ENCODE measurements at places on chromosomes 1 and 21.

GRCh38 chr21:29726044-29726443, 213.8 kb downstream of the GRIK1 start:
- no peak for DNase-seq

GRCh38 chr1:237857455-237857854, 33.3 kb downstream of the ZP4 start:
- no peak for DNase-seq

- DNase-seq, result no peak
Observed at GRCh38 chr1:177935638-177936415, 34.0 kb downstream of the SEC16B start.

DNA sequence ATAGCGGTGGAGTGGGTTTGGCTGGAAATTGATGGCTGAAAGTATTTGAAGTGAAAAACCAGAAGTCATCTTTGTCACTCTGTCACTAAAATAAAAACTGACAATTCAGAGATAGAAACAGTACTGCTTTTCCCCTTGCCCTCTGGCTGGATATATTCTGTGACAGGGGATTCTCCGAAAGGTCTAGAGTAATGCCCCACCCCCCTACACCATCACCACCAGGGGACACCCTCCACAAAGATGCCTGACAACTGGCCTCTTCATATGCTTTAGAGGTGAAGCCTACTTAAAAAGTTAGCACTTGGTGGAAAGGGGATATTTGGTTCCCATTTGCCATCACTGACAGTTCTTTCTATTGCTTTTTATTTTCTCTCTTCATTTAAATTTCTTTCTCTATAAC, 73.5 kb downstream of the SGIP1 start:
- no peak for DNase-seq

GRCh38 chr1:3516481-3516869, 62.0 kb downstream of the ARHGEF16 start:
- DNase-seq, result no peak

- DNase-seq, result no peak
Observed at GRCh38 chr21:27769763-27770162, 802.9 kb upstream of the ADAMTS5 start.

DNA sequence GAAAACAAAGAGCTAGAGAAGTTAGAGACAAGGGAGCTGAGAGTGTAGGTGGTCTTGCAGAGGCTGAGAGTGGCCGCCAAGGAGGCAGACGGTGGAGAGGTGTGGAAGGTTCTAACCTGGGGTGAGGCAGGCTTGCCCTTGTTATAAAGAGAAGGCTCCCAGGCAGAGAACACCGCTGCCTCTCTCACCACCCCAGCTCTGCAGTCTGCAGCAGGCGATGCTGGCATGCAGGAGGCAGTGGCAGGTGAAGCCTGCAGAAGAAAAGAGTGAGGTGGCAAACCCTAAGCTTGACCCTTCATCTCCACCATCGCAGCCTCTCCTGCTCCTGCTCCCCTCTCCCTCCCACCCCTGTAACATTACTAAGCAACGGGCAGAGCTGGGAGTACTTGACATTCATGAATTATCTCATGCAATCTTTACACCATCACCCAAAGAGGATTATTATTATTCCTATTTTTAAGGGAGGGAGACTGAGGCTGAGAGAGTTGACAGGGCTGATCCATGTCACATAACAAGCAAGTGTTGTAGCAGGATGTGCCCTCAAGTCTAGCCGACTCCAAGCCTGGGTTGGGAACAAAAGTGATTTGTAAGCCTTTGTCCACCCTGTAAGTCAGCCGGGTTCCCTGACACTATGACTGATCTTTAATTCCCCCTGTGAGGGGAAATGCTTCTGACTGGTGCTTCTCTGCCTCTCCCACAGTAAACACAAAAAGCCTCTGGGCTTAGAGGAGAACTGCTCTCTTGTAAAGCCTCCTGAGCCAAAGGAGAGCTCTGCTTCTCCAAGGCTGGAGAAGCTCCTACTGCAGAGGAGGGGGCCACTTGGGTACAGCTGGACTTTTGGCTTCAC, 36.1 kb downstream of the KANK4 start:
- DNase-seq, result no peak

GRCh38 chr1:98289311-98289710, 368.5 kb upstream of the DPYD start:
- DNase-seq, result no peak

GRCh38 chr1:241077386-241078147, 279.4 kb downstream of the RGS7 start:
- no peak for DNase-seq

DNA sequence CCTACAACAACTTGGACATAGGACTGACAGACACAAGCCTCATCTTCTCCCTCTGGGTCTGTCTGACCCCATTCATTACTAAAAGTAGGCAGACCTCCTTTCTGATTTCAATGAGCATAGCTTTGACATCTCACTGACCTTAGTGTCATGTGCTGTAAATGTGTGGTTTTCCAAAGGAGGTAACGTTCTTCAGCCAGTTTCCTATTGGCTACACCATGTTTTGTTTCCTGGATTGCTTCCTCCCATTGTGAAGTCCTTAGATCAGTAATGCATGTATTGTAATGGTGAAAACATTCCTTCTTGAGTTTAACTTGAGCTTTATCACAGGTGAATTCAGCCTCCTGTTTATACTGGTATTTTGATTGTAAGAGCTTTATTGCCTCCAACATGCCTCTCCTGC, 20.6 kb downstream of the STXBP3 start:
- no peak for DNase-seq

GRCh38 chr1:241270016-241270415, 87.0 kb downstream of the RGS7 start:
- DNase-seq, result no peak

GRCh38 chr1:92599184-92599583, 112.5 kb upstream of the GFI1 start:
- no peak for DNase-seq

GRCh38 chr1:225430301-225430700, 2.5 kb upstream of the LBR start:
- no peak for DNase-seq

DNA sequence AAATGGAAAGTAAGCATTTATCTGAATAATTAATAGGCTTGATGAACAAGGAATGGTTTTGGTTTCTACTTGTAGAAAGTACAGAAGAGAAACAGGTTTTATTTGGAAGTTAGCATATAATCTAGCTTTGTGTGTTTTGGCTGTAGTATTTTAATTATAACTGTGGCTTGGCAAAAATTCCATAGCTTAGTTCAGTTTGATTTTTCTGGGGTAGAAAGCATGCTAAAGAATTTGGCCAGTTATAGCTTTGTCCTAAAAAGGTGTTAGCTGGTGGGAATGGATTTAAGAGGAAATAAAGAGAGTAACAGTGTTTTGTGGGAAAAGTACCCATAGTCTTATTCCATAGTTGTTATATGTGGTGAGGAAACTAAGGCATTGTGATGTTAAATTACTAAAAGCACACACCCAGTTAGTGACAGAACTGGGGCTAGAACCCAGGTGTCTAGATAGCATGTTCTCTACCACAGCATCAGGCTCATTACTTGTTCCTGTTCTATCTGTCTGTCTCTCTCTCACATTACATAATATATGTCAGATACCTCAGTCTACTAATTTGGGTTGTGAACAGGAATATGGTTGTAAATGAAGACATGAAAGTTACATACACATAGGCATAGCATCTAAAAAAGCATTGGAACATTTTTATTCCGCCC, 55.0 kb downstream of the MPZL1 start:
- no peak for DNase-seq

DNA sequence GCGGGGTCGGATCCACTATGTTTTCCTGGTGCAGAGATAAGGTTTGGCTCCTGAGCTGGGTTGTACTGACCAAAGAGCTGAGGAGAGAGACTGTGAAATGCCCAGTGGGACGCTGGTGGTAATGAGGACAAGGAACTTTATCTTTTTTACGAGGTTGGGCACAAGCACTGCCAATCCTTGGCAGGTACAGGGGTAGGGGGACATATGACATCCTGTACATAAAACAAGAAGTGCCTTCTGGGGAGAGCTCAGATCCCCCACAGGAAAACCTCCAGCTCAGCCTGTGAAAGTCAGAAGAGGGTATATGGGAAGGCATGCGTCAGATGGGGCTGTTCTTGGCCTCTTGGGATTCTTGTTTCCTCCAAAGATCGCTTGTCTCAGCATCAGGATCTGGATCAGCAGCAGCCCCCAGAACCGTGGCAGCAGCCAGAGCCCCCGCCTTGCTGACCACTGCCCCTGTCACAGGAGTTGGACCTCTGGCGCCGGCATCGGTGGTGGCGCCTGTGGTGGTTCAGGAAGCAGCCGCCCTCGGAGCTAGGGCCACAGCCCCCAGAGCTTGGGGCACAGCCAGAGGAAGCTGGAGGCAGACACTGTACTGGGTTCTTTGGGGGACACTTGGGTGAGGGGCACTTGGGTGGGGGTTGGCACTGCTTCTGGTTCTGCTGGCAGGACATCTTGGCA, 905 bp downstream of the LCE3E start:
- no peak for DNase-seq

DNA sequence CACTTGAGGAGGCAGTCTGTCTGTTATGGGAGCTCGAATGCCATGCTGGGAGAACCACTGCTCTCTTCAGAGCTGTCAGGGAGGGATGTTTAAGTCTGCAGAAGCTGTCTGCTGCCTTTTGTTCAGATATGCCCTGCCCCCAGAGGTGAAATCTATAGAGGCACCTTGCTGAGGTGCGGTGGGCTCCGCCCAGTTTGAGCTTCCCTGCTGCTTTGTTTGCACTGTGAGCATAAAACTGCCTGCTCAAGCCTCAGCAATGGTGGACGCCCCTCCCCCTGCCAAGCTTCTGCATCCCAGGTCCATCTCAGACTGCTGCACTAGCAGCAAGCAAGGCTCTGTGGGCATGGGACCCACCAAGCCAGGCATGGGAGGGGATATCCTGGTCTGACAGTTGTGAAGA, 247.5 kb downstream of the LMX1A start:
- no peak for DNase-seq

GRCh38 chr1:243970077-243970476, 81.0 kb upstream of the ZBTB18 start:
- DNase-seq, result no peak

GRCh38 chr1:90074137-90074536, 79.2 kb downstream of the ZNF326 start:
- no peak for DNase-seq

- DNase-seq, result no peak
Observed at GRCh38 chr1:177471244-177471643, 300.5 kb downstream of the BRINP2 start.

DNA sequence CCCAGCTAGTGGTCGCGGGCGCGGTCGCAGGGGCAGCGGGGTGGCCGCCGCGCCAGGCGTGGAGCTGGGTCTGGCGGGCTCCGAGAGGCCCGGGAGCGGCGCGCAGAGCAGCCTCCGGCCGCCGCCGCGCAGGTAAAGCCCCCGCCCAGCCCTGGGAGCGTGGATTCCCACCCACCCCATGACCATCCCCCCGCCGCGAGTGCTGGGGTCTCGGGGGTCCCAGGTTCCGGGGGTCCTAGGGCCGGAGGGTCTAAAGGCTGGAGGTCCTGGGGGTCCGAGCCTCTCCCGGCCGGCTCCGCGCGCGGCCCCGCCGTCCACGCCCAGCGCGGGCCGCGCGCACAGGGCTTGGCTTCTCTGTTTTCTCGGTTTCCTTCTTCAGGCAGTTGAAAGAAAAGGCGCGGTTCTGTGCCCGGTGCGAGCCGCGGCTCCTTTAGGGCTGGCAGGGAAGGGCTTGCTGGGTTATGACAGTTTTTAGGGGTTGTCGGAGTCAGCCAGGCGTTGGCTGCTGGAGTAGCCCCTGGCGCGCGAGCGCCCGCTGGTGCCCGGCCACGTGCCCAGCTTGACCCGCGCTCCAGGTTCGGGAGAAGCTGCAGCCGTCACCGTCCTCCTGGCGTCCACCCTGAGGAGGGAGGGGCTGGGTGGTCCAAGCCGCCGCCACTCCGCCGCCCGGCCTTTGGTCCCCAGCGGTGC, 359 bp downstream of the LRRC3 start:
- DNase-seq, result no peak

DNA sequence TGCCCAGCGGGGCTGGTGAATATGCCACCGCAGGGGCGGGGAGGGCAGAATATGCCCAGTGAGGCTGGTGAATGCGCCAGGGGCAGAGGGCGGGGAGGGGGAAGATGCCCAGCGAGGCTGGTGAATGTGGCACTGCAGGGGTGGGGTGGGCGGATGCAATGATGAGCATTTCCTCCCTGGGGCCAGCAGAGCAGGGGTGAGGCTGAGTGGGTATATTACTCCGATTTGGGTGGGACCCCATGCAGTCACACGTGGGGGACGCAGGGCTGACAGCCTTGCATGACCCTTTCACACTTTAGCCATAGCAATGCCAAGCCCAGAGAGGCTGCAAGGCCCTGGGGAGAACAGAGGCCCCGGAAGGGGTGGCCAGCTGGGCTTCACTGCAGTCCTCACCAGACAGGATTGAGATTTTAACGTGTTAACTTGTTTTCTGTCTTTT, 9.3 kb upstream of the SLX9 start:
- no peak for DNase-seq

GRCh38 chr1:30760596-30761324, 3.2 kb upstream of the LAPTM5 start:
- DNase-seq, result no peak

DNA sequence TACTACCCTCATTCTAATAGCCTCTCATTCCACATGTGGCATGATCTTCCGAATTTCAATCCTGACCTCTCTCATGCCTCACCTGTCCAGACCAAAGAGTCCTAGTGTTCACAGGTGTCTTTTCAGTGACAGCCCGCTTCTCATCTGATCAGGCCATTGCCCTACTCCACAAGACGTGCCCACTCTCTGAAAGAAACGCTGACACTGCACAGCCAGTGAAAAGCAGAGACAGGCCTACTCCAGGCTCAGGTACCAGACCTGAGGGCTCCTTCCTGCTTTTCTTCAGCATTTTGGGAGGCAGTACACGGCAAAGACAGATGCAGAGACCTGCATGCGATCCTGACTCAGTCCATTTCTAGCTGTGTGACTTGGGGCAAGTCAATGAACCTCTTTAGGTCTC, 43.0 kb downstream of the SUSD4 start:
- DNase-seq, result no peak

DNA sequence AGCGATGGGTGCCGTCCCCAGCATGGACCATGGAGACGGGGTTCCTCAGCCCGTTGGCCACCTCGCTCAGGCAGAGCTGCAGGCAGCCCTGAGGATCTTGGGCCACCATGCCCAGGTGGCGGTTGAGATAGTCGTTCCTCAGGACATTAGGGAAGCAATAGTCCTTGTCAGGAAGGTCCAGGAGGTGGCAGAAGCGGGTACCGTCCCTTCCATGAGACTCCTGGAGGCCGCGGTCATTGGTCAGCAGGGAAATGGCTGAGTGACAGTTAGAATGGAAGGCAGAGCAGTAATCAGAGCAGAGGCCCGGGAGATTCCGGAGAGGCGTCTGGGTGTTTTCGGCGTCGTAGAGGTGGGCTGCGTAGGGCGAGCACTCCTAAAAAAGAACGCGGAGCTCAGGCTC, 4.1 kb downstream of the HHIPL2 start:
- no peak for DNase-seq

DNA sequence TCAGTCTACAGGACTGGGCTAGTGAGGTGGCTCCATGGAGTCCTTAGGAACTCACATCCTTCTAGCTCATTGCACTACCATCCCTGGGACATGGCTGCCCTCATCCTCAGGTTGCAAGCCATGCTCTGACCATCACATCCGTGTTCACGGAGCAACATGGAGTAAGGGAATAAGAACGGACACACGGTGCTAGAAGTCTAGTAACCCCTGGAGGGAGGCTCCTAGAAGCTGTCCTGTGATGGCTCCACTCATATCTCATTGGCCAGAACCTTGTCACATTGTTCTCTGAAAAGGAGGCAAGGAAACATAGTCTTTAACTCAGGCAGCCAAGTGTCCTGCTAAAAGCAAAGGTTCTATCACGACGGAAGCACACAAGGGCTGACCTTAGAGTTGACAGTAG, 3.9 kb downstream of the MRAP start:
- DNase-seq, result no peak

- no peak for DNase-seq
Observed at GRCh38 chr21:46048926-46049889, 48.7 kb upstream of the COL6A2 start.

All from activated CD8-positive, alpha-beta memory T cell treated with anti-CD3 and anti-CD28 coated beads for 48 hours (primary cell).